ENCODE measurements at places on chromosomes 2 and 18.

- no peak for DNase-seq
Measured at GRCh38 chr2:73081181-73081671, 9.7 kb upstream of the SFXN5 start.

GRCh38 chr2:56001947-56002346 lies 78.4 kb upstream of the EFEMP1 start:
- no peak for DNase-seq

DNA sequence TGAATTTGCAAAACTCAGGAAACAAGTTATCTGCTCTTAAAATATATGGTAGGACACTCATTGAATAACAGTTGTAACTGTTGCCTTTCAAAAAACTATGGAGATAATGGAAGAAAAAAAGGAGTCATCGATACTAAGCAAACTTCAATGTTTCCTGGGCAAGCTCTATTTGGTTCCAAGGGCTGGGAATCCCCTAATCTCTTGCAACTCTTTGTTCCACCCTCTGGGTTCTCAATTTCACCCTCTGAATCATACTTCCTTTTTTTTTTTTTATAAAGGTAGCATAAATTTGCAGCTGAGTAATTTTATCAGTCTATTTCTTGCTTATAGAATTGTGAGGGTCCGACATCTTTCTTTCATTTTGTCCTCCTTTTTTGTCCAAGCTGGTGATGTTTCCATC lies 36.7 kb downstream of the SLC9A4 start:
- DNase-seq, result no peak

GRCh38 chr2:240994171-240994896 lies 4.1 kb upstream of the SNED1 start:
- no peak for DNase-seq

DNA sequence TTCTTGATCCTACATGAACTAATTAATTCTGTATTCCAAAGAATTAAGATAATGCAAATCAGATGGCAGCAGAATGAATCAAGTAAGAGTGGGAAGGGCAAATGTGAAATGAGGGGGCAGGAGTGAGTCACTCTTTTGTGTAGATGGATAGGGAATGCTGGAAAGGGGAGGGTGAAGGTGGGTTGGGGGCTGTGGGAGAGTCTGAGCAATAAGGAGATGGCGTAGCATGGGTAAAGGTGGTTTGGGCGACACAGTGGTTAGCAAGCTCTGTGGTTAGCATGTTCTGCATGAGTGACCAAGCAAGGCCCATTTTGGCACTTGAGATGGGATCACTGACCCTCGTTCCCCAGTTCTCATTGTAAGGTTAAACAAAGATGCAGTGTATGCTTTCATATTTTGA lies 20.4 kb downstream of the GPD2 start:
- DNase-seq, result no peak

DNA sequence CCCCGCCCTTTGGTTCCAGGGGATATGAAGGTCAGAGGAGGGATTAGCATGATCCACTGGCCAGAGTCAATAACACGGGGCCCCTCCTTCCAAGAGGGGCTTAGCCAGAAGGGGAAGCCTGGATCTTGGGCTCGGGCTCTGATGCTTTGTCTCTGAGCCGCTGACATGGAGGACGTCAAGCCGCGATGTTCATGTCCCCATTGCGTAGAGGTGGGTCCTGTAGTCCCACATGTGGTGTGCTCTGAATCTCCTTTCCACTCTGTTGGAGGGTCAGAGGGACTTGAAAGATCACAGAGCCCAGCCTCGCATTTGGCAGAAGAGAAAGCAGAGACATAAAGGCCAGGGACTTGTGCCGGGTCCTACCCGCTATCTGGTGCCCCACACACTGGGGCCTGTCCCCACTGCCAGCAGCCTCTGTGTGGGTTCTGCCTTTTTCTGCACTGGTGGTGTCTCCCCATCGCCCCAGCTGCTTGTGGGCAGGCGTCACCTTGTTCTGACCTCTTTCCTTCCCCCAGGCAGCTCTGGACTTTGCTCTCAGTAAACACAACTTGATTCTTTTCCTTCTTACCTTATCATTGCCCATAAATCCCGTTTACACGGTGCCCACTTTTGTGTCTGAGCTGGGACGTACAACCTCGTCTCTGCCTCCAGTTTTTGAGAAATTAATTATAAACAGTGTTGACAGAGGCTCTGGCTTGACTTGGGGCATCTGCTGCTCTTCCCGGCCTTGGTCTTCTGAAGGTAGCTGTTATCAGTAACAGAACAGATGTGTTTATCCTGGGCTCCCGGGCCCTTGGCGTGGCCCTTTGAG lies 48.8 kb downstream of the SH3BP4 start:
- DNase-seq, result no peak

DNA sequence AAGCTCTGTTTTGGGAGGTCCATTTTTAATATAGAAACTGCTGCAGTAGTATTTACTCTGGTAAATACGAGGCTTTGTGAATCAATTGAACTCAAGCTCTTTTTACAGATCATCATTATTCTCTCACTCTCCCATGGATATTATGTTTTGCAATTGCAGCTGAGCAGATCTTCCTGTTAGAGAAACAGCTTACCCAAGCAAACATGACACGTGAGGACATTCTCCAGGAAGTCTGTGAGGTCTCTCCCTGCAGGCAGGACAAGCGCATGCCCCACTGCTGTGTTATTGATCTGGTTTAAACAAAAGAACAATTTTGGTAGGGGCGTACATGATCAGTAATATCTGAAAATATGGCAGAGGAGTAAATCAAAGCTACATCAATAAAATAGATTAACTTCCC lies 72.1 kb downstream of the COL6A3 start:
- DNase-seq, result no peak

DNA sequence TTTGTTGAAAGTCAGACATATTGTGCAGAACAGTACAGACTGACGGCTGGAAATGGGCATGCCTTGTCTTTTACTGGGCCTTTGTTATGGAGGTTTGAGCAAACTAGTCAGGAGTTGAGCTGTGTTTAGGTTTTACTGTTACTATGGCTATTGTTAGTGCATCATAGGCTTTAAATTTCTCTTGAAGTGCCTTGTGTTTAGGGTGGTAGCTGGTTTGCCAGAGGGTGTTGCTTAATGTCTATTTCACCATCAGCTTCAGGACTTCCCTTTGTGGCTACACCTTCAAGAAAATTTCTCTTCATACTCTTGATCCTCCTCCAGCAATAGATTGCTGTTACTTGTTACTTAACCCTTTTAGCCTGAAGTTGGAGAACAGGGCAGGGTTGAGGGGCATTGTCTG lies 104.6 kb downstream of the CAPN13 start:
- no peak for DNase-seq

DNA sequence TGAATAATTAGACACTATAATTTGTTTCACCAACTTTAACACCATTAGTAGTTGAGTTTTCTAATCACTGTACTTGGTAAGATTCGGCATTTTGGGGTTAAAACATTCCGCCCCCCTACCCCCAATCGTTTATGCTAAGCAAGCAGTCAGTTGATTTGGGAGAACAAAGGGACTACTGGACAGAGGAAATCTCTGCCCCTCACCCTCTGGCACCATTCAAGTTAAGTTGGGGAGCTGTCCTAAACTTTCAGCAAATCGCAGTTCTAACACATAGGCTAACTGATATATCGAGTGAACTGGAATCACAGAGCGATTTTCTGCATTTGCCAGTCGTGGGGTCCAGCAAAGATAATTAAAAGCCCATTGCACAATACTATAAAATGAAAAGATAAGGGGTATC lies 5.6 kb downstream of the KLF7 start:
- DNase-seq, result no peak

GRCh38 chr18:49944663-49945062 lies 131.3 kb upstream of the ACAA2 start:
- no peak for DNase-seq

- peak; percentile 38 for DNase-seq
Measured at GRCh38 chr2:179264368-179265081, at the start of gene SESTD1. SESTD1 (minus strand) TSS chr2:179264832; CDS start chr2:179191841, 72,991 bp downstream.

DNA sequence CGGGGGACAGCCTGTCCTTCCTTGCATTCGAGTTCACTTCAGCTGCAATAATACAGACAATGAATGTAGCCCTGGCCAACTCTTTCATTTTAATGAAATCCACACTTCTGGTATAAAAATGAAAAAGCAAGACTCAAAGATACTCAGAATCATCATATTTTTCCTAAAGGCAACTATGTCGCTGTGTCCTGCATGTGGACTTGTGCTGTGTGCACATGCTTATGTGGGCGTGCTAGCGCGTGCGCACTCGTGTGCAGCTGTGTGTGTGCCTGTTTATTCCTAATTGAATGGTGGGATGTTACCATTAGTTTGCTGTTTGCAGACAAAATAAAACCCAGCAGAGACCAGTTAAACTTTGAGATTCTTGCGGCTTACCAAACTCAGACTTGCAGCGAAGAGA lies 49.6 kb downstream of the SMIM21 start:
- no peak for DNase-seq

DNA sequence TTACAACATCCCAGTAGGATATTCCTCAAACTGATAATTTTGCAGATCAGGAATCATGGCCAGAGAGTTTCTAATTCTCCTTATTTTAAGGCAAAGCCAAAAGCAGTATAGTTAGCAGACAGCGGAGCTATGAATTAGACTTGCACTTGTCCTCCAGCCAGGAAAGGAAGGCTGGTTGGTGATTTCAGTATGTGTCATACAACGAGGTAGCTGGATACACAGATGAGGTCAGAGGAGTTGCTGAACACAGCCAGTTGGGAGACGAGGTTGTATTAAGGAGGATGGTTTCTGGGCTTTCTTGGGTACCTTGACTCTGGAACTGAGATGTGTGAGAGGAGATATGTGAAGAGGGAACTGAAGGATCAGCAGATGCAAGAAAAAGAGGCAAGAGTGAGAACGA lies 185.2 kb downstream of the SOX11 start:
- no peak for DNase-seq

GRCh38 chr2:170695521-170696410 lies 19.4 kb upstream of the SP5 start:
- DNase-seq, result no peak

DNA sequence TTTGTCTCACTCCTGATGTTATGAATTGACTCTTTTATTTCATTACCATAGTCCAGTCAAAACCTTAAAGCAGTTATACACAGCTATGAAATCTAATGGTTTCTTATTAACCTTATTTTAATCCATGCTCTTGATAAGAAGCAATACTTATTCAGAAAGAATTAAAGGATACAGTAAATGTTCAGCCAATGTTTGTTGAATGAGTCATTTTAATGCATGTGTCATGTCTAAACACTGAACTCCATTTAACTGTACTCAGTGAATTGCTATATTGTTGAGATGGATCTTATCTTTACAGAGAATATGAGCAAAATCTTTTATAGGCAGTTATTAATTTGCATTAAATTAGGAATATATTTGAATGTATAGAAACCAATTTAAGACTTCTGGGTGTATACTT lies 135.1 kb upstream of the TFPI start:
- DNase-seq, result no peak

GRCh38 chr2:241850544-241851324 lies 8.0 kb downstream of the PDCD1 start:
- no peak for DNase-seq

GRCh38 chr2:169363560-169364150 lies 1.3 kb upstream of the LRP2 start:
- peak; percentile 21 for DNase-seq

DNA sequence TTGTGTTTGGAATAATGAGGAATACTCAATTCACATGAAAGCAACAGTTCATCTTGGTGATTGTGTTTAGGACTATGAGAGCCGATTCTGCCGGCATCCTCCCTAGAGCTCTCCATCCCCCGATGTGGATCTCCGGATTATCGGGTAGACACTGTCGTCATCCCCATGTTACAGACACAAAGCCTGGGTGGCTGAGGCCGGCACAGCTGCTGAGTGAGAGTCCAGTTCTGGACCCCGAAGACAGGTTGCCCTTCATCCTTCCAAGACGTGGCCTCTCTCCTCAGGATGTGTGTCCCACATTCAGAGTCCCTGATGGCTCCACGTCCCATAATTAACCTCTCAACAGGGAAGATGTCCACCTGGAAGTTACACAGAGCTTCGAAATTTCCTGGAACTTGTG lies 129.3 kb downstream of the HDAC4 start:
- no peak for DNase-seq

DNA sequence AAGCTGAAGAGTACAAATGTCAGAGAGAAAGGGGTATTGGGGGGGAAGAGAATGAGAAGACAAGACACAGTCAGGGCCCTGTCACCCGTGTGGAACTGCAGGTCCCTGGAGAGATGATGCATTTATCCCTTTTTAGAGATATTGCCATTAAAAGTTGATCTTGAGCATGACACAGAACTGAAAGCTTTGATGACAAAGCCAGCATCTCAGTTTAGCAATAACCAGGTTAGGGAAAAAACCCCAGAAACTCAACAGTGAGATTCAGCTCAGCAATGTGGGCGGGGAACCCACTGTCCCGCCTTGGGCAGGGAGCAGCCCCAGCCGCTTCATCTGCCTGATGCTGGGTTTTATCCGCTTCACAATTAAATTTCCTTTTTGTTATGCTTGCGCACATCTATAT lies 181.1 kb downstream of the NEDD4L start:
- peak; percentile 11 for DNase-seq

- no peak for DNase-seq
Measured at GRCh38 chr2:157876786-157877138, 632 bp upstream of the ACVR1 start.

GRCh38 chr2:240412975-240413812 lies 22.3 kb upstream of the GPC1 start:
- no peak for DNase-seq

GRCh38 chr2:119849838-119850565 lies 90.3 kb downstream of the PTPN4 start:
- no peak for DNase-seq

GRCh38 chr2:113757138-113757657 lies 756 bp upstream of the SLC35F5 start:
- no peak for DNase-seq

DNA sequence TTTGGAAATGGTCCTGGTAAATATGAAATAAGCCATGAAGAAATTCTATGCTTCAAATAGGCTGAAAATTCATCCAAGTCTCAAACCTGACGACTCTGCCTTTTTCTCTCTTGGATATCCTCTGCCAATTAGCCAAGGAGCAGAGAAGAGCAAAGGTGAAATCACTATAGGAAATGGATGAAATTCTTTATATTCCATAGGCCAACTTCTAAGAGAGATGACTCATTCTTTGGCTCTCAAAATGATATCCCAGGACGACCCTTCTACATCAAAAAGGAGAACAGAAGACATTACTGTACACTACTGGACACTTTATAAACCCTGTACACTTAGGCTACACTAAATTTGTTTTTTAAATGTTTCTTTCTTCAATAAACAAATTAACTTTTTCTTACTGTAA lies 22.7 kb downstream of the PDE1A start:
- DNase-seq, result no peak

DNA sequence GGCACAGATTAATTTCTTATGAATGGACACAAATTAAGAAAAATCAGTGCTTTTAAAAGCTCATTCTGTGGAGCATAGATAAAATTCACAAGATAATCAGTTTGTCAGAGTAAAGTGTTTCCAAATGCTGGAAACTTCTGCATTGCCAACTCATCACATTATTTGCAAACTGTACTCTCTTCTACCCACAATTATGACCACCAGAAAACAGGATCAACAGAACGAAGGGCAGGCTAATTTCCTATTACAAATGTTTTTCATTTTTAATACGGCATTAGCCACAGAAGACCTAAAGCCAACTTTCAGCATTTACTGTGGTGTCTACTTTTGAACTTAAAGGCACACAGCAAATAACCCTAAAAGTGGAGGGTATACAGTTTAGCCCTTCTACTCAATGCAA lies 6.0 kb downstream of the IRS1 start:
- DNase-seq, result no peak

- no peak for DNase-seq
Measured at GRCh38 chr2:191942090-191942738, 95.3 kb upstream of the CAVIN2 start.

GRCh38 chr2:170141865-170142264 lies 36.1 kb upstream of the MYO3B start:
- DNase-seq, result no peak

- peak; percentile 53 for DNase-seq
Measured at GRCh38 chr2:240913810-240914644, 7.9 kb downstream of the CROCC2 start.
